HCT116 (cell line): ENCODE measurements at places on chromosomes 3 and 15.

- peaks cover 13% of the 10 kb centered on the region; the same call in 1 of the 2 replicates for H3K27me3 ChIP-seq
- H3K36me3 ChIP-seq = no peaks in the 10 kb centered on the region
- H3K4me1 ChIP-seq = no peaks in the 10 kb centered on the region
- no peak overlapping the region for H3K4me3 ChIP-seq
- peak; percentile 37 for DNase-seq
Observed at GRCh38 chr3:4633078-4634004, 140.2 kb downstream of the ITPR1 start.

- no peaks in the 10 kb centered on the region for H3K36me3 ChIP-seq
- no peaks in the 10 kb centered on the region for H3K4me1 ChIP-seq
- no peaks in the 10 kb centered on the region for H3K27me3 ChIP-seq
- DNase-seq = no peak
- H3K4me3 ChIP-seq = no peak overlapping the region
- H3K27ac ChIP-seq = no peak overlapping the region
Observed at GRCh38 chr15:32792436-32792835, 74.6 kb downstream of the GREM1 start.

DNA sequence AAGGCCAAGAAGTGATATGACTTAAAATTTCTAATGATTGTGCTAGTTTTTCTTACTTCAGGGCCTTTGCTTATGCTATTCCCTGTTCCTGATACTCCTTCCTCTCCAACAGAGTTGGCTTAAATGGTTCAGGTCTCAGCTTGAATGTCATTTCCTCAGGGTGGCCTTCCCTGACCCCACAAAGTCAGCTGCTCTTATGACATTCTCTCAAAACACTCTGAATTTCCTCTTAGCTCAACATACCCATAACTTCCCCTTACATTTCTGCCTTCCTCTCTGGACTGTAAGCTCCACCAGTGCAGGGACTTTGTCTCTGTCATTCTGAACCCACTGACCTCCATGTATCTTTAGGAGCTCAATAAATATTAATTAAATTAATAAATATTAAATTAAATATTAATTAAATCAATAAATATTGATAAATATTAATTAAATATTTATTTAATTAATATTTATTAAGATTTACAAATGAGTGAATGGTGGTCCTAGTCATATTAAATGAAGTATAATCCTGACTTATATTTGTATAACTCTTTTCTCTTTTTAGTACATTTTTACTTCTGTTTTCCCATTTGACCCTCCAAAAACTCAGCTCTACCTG lies 17.9 kb upstream of the TMCC1 start:
- no peak overlapping the region for H3K27ac ChIP-seq
- H3K36me3 ChIP-seq = no peaks in the 10 kb centered on the region
- no peak for DNase-seq
- no peak overlapping the region for H3K4me3 ChIP-seq

DNA sequence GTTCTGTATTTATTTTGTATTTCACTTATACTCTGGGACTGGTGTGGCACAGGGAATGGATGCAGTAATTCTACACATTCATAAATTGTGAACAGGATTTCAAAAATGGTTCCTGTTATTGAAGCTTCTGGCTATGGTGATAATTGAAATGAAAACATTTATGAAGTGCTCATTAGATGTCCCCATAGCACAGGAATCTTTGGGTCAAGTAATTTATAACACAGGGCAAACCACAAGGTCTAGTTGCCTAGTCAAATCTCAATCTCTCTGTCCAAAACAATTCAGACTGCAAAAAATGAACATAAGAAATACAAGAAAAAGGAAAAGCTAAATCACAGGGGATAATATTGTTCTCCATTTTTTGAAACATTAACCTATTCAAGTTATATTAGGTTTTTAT lies 117.5 kb upstream of the PTPRG start:
- H3K4me3 ChIP-seq = no peak overlapping the region
- H3K36me3 ChIP-seq = no peaks in the 10 kb centered on the region
- H3K27ac ChIP-seq = no peak overlapping the region
- no peaks in the 10 kb centered on the region for H3K27me3 ChIP-seq

- no peaks in the 10 kb centered on the region for H3K4me1 ChIP-seq
- DNase-seq = no peak
- H3K36me3 ChIP-seq = no peaks in the 10 kb centered on the region
- no peak overlapping the region for H3K27ac ChIP-seq
- no peaks in the 10 kb centered on the region for H3K27me3 ChIP-seq
- no peak overlapping the region for H3K4me3 ChIP-seq
Observed at GRCh38 chr3:10437272-10437994, 68.0 kb downstream of the ATP2B2 start.

GRCh38 chr3:52441091-52441771 lies 3.7 kb downstream of the SEMA3G start:
- no peaks in the 10 kb centered on the region for H3K36me3 ChIP-seq
- H3K4me1 ChIP-seq = peaks cover 2% of the 10 kb centered on the region; the same call in 1 of the 2 replicates
- H3K4me3 ChIP-seq = no peak overlapping the region
- no peaks in the 10 kb centered on the region for H3K27me3 ChIP-seq
- DNase-seq = no peak

DNA sequence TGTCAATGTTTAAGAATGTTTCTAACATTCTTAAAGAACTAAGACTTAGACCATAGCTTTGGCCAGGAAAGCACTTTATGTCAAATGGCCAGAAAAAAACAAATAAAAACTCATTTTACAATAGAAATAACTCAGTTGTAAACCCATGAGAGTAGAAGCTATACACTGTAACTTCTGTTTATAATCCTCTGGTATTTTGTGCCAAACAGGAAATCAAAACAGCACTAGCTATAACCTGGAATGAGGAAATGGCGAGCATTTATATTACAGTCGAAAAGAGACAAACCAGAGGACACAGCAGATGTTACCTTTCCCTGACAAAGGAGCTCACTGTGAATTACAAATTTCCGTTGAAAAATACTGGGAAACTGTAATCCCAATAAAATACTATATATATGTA lies 10.3 kb downstream of the GK5 start:
- H3K27ac ChIP-seq = no peak overlapping the region
- no peaks in the 10 kb centered on the region for H3K27me3 ChIP-seq
- H3K4me3 ChIP-seq = no peak overlapping the region
- DNase-seq = no peak

DNA sequence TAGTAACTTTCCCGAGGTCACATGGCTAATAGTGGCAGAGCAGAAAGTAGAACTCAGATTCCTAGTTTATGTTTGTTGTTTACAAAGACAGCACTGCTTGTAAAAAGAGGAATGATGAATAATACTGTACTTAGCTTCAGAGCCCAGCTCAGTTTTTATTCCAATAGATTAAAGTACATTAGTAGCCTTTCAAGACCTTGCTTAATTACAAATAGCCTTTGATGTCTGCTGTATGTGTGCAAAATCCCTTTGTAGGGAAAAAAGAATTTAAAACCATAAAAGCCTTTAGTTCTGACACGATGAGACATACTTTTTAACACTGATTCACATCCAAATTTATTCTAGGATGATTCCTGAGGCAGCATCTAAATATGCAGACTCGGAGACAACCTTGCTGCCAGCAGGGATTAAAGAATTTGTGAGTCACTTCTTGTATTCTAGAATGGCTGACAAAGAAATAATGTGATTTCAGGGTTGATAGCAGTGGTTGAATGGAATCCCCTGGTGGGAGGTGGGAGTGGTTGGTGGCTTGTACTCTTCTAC lies 324.2 kb upstream of the TGFBR2 start:
- peaks cover 34% of the 10 kb centered on the region for H3K4me1 ChIP-seq
- H3K4me3 ChIP-seq = no peak overlapping the region
- H3K27ac ChIP-seq = peak overlapping the region; percentile 58; the same call in 1 of the 2 replicates
- H3K27me3 ChIP-seq = no peaks in the 10 kb centered on the region
- peak; percentile 91 for DNase-seq

DNA sequence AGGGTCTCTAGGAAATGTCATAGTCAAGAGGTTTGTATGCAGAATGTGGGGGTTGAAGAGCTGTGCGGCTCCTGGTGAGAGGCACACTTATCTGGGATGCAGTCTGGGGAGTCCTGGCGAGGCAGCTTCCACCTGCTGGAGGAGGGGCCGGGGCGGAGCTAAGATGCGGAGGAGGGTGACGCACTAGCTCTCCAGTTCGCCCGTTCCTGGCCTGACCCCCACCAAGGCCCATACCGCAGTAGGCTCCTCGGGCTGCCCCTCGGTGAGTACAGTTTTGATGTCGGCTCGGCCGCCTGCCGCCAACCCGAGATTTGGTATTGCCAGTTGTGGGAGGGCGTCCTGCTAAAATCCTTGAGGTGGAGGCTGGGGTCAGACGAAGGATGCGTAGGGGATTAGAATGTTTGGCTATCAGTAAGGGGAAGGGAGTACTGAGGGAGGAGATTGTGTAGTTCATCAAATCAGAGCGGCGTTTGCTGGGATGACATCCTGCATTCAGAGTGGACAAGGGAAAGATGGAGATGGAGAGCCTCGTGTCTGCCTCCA lies at the start of gene SCG5:
TSS of gene SCG5 (plus strand) at position 194 of the 543 bp plus-strand sequence. CDS start 1,883 bp downstream, outside the sequence.
- peaks cover 35% of the 10 kb centered on the region for H3K36me3 ChIP-seq
- H3K27ac ChIP-seq = no peak within 1 kb of the TSS
- H3K27me3 ChIP-seq = no peaks in the 10 kb centered on the region
- H3K4me1 ChIP-seq = no peaks in the 10 kb centered on the region
- no peak within 1 kb of the TSS for H3K4me3 ChIP-seq
- no peak for DNase-seq

- H3K36me3 ChIP-seq = peaks cover 21% of the 10 kb centered on the region; the same call in 1 of the 2 replicates
- peak overlapping the region; percentile 57 for H3K27ac ChIP-seq
- H3K27me3 ChIP-seq = no peaks in the 10 kb centered on the region
- DNase-seq = no peak
Observed at GRCh38 chr3:170180079-170180907, 1.2 kb downstream of the PHC3 start.

DNA sequence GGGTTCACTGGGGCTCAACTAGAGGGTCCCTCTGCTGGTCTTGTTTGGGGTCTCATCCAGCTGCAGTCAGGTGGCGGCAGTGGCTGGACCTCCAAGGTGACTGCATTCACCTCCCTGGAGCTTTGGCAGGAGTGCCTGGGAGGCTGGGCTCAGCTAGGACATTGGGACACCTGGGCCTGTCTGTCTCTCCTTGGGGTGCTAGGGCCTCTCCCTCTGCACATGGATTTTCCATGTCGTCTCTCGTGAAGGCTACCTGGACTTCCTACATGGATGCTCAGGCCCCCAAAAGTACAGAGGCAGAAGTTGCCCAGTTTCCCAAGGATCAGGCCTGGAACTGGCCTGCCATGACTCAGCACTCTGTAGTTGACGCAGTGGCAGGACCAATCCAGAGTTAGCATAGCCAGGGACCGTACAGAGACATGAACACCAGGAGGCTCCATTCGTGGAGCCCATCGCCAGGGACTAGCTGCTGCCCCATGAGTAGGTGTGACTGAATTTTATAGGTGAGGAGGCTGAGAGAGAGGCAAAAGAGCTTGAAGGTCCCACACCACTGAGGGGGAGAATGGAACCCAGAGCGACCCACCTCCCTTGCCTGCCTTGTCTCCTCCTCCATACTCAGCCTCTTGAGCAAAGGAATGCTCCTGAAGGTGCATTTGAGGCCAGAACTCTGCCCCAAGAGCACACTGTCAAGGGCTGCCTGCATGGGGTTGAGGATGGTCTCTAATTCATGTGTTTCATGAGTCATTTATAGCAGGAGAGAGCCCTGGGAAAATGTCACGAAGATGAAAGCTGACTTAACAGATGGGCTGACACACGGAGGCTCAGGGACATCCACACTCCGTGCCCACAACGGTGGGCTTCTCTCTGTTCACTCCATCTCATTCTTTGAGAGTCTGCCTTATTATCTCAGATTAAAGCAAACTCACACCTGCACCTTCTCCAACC lies 13.0 kb upstream of the ALDH1A3 start:
- H3K27ac ChIP-seq = no peak overlapping the region
- H3K4me3 ChIP-seq = no peak overlapping the region
- no peaks in the 10 kb centered on the region for H3K36me3 ChIP-seq
- no peaks in the 10 kb centered on the region for H3K4me1 ChIP-seq
- no peak for DNase-seq

GRCh38 chr3:179541596-179541995 lies 21.1 kb upstream of the ACTL6A start:
- no peaks in the 10 kb centered on the region for H3K4me1 ChIP-seq
- DNase-seq = no peak
- no peaks in the 10 kb centered on the region for H3K36me3 ChIP-seq

DNA sequence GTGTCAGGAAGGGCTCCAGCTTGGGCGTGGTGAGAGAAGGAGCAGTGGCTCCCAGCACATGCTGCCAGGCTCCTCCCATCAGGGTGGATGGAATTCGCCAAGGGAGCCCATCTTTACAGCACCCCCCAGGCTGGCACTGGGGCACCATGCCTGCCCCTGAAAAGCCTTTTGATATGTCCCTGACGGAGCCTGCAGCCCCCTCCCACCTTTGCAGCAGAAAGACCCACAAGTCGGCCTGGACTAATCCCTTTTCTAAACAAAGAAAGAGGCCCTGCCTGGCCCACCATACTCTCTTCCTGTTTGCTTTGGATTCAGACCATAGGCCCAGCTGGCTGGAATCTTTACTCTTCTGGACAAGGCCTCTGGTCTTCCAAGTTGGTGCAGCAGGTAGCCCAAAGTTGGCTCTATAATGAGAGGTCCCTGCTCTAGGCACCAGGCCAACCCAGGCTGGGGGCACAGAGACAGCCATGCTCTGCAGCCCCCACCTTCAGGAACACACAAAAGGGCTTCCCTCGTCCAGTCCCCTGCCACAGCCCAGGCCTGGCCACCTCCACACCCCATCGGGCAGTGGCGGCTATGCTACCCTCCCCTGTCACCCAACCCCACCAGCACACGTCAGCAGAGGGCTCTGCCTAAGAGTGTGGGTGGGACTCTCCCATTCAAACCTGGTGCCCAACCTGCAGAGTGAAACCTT lies 5.4 kb downstream of the ANPEP start:
- DNase-seq = no peak
- peaks cover 21% of the 10 kb centered on the region; the same call in 1 of the 2 replicates for H3K4me1 ChIP-seq
- no peaks in the 10 kb centered on the region for H3K27me3 ChIP-seq
